Large intestine (tissue), 12 donors: ENCODE measurements at places on chromosomes 4 and X. TPM values are rescaled to one million over a fixed set of nuclear protein-coding genes. Genes with fewer than 3 reads are reported as not detected.

The SLITRK2 gene
- 1.2 TPM for polyA plus RNA-seq

The USP26 gene
- not detected for polyA plus RNA-seq

The IL1RAPL1 gene
- polyA plus RNA-seq: 0.34 TPM

The DSPP gene
- polyA plus RNA-seq: 0.01 TPM

The UBE2D3 gene
- 281 TPM for polyA plus RNA-seq

DNA sequence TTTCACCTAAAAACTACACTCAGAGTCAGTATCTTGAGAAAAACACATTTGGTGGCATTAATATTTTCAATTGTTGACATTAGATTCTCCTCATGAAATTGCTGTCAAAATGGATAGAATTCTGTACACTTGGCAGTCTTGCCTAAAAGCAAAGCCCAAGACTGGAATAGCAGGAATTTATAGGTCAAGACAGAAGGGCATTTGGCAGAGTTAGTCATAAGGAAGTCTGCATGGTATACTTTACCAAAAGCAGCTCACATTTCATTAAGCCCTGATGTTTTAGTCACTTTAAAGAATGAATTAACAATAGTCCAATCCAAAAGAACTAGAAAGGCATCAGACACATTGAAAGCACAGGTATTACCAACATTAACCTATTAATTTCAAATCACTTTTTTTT is 7.1 kb downstream of the CCDC160 start:
- no peak for DNase-seq

DNA sequence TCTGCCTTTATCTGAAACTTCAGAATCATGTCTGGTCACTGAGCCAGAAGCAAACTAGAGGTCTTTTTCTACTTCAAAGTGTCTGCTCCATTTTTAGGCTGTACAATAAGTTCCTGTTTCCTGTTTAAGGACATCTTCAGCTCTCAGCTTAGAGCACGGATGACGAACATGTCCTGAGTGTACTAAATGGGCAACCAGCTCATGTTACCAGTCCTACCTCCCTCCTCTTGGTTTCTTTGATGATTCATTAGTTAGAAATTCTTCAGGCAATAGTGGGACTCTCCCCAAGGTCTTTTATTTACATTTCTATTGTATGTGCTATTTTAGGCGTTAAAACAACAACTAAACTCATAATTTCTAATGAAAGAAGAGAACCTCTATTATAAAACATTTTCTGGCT is 58.0 kb downstream of the ENPEP start:
- no peak for DNase-seq

- peak; percentile 19 for DNase-seq
Measured at GRCh38 chrX:100895365-100896075, 21.4 kb upstream of the NOX1 start.

GRCh38 chr4:188110036-188110435 is 633 bp upstream of the TRIML2 start:
- DNase-seq: no peak

- DNase-seq: no peak
Measured at GRCh38 chr4:81792521-81792920, 320.8 kb upstream of the RASGEF1B start.

- DNase-seq: no peak
Measured at GRCh38 chr4:175542786-175543185, 269.3 kb downstream of the GPM6A start.

DNA sequence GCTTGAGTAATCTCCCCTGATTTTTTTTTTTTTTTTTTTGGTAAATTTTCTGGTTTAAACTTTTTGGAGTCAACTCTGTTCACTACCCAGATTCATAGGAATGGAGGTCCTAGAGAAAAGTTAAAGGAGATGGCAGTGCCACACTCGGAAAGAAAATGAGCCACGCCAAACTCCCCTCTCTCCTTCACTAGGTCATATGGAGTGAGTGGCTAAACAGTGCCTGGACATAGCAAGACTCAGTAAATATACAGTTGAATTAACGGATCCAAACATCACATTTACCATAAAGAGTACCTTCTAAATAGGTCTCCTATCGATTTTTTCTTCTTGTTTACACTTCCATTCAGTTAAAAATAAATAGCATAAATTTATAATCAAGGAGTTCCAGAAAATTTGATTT is 13.6 kb upstream of the AMTN start:
- DNase-seq: no peak

- DNase-seq: peak; percentile 61
Measured at GRCh38 chr4:7398104-7398423, 36.7 kb downstream of the PSAPL1 start.

DNA sequence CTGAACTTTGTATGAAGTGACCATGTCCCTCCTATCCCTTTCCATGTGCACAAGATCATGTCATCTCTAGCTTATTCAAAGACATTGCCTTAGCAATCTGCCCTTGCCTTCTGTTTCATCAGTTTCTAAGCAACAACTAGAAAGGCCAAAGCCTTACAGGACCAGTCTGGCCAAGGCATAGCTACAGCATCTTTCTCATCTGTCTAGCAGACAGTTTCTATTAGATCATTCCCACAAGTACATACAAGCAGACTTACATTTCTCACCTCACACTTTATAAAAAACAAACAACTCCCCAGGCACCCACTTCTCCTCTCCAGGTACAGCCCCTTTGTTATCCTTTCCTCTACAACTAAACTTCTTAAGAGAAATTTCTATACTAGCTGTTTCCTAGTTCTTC is 188.7 kb upstream of the AADAT start:
- no peak for DNase-seq
